GM12865 (cell line): ENCODE measurements at places on chromosomes 2 and 18.

DNA sequence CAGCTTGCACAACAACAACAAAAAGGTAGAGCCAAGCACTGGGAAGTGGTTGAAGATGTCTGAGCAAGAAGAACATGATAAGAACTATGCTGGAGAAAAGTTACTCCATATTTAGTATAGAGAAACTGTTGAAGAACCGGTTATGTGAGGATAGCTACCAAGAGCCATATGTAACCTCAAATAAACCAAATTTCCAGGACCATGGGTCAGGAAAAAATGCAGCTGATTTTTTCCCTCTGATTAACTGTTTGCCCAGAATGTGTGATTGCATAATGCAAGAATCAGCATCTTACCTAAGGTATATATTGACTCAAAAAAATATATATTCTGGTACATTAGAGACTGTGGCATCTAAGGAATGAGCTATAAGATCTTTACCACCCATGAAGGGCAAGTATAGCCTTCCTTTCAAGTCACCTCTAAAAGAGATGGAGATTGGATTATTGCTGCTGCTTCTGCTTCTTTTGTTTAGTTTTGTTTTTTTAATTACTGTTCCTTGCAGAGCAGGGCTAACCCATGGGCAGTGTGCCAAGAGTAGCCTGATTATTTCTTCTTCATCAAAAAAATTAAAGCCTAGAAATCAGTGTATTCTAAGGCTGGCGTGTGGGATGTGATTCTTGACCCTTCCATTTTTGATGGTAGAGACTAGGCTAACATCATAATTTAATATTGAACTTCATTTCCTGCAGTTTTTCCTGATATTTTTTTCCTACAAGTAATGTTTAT, 76.9 kb upstream of the MAP3K20 start:
- no peak for DNase-seq

- DNase-seq, result no peak
Measured at GRCh38 chr2:152646775-152647174, 70.5 kb downstream of the PRPF40A start.

- no peak for DNase-seq
Measured at GRCh38 chr2:16325016-16325975, 340.3 kb downstream of the CYRIA start.

GRCh38 chr2:126370201-126370600, 285.8 kb upstream of the GYPC start:
- DNase-seq, result no peak

GRCh38 chr2:108534584-108535356, 500 bp downstream of the LIMS1 start:
- DNase-seq, result peak; percentile 50

- peak; percentile 47 for DNase-seq
Measured at GRCh38 chr18:32049393-32050171, 31.0 kb downstream of the RNF125 start.

DNA sequence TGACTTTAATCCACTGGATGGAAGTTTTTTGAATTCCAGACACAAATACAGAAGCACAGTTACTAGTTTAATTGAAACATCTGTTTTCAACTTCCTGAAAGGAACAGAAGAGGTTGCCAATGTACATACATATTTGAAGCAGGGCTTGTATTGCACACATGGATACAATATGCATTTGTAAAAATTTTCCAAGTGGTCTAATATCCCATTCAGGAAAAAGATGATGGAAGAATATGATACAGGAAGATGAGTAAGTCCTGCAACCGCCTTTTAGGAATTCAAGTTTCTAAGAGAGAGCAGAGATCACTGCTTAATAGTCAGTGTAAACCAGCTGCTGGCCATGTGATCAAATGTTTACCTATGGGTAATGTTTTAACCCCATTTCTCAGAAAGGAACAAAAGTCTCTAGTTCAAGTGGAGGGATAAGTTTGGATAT, 265.4 kb downstream of the TRIB2 start:
- no peak for DNase-seq

DNA sequence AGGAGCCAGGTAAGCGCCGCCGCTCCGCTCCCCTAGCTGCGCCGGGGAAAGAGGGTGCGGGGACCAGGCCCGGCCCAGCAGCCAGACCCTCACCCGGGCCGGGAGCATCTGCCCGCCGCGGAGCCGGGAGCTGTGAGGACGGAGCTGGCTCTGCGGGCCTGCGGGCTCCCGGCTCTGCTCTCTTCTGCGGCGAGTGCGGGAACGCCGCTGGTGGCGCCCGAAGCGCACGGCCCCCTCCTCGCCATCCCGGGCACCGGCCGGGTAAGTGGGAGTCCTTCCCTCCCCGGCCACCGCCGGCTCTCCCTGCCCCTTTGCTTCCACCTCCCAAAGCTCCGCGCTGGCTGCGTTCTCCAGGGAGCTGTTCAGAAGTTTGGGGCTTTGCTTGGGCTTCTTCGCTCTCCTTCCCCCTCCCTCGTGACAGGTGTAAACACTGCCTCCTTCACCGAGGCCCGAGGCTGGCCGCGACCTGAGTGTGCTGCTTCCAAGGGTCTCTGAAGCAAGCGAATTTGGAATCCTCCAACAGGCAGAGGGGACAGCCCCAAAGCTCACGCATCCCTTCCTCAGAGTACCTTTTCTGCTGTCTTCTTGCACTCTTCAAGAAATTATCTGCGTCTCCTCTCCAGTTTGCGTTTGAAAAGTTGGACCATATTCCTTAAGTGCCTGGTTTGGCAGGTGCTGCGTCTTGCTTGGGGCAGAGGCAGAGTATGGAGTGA, 632 bp downstream of the AFTPH start:
- peak; percentile 41 for DNase-seq

DNA sequence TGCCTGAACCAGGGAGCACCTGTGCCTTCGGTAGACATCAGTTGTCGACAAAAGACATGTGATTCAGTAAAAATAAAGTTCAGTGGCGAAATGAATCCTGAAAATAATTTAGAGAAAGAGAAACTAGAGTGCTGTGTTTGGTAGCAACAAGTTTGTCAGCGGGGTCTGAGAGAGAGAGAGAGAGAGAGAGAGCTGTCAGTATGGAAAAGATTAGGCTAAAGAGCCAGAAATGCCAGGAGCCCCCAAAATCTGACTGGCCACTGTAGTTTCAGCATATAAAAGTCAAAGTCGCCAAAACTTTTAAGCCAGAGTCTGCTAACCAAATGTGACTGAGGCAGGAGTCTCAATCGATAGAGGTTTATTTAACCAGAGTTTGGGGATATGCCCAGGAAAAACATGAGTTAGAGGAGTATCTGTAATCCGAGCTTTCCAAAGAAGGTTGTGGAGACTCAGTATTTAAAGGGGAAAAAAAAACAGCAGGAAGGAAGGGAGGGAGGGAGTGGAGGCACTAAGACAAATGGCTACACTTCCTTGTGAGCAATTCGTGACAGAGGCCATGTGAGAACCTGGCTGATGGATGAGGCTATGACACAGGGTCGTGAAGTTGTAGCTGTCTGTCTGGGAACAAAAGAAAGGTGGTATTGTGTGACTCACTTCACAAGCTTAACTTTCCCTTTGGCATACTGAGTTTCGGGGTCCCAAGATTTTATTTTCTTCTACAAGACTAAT, 20.5 kb upstream of the GNAL start:
- no peak for DNase-seq

- DNase-seq, result no peak
Measured at GRCh38 chr18:5853253-5853652, 42.1 kb downstream of the TMEM200C start.

DNA sequence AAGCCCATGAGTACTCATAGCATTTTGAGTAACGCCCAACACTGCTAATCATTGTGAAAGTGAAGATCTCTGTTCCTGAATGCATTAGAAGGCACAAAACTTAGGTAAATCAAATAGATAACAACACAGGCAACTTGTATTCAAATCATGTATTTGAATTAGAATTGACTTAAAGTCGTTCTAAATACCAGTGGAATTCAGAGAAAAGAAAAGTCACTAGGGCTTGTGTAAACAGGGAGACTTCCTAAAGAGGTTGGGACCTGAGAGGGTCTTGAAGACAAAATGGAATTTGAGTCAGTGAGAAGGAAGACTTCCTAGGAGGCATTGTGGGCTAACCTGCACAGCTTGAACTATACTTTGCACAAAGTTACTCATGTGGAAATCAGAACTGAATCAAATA, 127.2 kb downstream of the CTNNA2 start:
- no peak for DNase-seq

GRCh38 chr2:141392517-141393213, 738.2 kb downstream of the LRP1B start:
- no peak for DNase-seq

GRCh38 chr2:48398285-48399002, 131.5 kb upstream of the STON1 start:
- no peak for DNase-seq

- no peak for DNase-seq
Measured at GRCh38 chr2:205771666-205772065, 89.4 kb downstream of the NRP2 start.

DNA sequence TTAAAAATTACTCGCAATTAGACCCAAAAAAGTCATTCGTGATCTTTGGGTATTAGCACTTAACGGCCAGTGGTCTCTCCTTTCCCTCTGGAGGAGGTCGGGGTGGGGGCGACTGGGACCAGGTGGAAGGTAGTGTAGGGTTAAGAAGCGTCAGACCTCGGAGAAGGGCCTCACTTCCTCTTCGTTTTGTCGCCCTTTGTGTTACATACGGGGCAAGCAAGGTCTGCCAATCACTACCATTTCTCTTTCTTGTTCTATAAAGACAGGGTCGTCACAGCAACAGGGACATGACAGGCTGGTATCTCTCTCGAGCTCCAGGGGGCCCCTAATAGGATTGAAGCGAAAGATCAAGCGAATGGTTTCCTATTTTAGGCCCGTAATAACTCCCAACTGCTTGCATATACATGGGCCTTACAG, 136.6 kb downstream of the INSIG2 start:
- peak; percentile 19 for DNase-seq

DNA sequence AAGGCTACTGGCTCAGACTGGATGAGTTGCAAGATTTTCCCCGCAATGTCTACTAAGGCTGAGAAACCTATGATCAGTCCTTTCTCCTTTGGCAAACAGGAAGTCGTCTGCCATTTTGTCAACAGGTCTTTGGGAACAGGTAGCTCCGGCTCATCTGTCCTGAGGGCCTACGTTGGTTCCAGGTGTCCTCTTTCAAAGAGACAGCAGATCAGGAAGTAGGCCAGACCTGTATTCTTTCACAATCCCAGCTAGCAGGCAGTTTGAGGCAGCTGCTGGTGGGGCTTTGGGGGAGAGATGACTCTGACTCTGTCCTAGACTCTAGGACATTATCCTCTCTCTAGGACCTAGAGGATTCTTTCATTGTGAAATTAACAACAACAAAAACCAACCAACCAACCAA, 98.6 kb downstream of the ACTR2 start:
- no peak for DNase-seq

GRCh38 chr2:101331202-101331601, 22.7 kb upstream of the RNF149 start:
- DNase-seq, result no peak

DNA sequence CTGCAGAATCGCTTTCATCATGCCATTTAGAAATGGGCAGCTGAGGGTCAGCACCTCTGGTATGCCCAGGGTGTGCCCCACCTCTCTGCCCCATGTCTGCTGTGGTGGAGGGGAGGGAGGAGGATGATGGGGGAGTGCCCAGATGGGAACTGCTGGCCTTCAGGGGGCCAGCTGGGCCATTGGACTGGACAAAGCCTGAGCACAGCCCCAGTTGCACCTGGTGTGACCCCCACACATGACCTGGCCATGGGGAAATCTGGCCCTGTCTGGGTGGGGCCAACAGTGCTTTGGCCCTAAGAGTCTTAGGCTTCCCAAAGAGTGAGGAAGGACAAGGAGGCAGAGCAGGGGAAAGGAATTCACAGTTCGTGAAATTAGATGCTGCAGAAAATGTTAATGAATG, 44.1 kb downstream of the CTIF start:
- DNase-seq, result no peak

DNA sequence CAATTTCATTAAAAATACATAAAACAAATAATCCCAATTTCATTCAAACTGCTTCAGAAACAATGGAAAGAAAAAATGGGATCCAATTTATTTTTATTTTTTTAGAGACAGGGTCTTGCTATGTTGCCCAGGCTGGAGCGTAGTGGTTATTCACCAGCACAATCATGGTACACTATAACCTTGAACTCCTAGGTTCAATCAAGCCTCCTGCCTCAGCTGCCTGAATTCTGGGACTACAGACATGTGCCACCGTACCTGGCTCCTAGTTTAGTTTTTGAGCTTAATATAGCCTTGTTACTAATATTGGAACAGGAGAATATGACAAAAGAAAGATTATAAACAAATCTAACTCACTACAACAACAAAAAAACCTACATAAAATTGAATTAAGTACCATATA, 34.2 kb downstream of the SAP130 start:
- DNase-seq, result no peak

DNA sequence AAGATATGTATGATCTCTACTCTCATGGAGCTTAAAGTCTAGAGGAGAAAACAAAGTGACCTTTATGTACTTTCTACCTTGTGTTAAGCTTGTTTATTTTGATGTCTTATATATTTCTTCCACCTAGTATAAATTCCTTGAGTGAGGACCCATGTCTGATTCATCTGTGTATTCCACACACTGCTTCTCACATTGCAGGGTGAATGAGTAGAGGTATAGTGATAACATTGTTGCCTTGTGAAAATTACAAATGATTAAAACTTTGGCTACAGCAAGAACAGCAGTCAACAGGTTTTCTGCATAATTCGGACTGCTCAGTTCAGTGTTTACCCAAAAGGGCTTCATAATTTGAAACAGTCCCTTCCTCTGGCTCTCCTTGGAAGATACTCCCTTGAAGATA, 36.3 kb downstream of the AOX1 start:
- no peak for DNase-seq

- DNase-seq, result no peak
Measured at GRCh38 chr18:29311580-29311979, 1134.7 kb upstream of the CDH2 start.

DNA sequence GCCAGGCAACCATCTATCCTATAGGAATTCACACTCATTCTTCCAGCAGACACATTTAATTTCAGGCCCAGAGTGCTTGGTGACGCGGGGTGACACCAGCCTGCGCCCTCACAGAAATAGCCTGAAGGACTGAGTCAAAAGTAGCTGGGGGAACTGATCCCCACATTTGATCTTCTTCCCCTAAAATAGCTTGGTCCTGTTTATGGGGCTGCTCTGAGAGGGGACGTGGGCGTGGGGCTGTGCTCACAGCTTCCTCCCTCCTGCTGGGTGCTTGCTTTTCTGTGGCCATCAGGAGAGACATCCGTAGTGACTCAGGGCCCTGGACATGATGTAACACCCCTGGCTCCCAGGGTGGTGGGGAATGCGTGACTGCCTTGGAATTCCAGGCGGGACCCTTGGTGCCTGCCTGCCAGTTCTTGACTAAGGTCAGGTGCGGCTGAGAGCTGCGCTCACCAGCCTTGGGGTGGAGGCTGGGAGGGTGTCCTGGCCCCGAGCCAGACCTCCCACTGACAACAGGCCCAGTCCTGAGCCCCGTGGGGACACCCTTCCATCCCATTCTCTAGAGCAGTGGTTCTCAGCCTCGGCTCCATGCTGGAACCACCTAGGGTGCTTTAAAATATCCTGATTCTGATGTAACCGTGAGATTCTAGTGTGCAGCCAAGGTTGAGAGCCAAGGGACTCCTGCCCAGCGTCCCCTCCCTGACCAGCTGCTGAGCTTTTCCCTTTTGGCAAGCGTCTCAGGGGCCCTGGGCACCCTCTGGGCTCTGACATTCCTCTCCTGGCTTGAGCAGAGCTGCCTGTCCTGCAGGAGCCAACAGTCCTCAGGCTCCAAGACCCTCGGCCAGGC, 47.4 kb upstream of the SMAD7 start:
- DNase-seq, result no peak
